DMS 273 treated with DMSO at 0.1 percent for 48 hours (cell line): ENCODE measurements at places on chromosomes 2 and 18.

DNA sequence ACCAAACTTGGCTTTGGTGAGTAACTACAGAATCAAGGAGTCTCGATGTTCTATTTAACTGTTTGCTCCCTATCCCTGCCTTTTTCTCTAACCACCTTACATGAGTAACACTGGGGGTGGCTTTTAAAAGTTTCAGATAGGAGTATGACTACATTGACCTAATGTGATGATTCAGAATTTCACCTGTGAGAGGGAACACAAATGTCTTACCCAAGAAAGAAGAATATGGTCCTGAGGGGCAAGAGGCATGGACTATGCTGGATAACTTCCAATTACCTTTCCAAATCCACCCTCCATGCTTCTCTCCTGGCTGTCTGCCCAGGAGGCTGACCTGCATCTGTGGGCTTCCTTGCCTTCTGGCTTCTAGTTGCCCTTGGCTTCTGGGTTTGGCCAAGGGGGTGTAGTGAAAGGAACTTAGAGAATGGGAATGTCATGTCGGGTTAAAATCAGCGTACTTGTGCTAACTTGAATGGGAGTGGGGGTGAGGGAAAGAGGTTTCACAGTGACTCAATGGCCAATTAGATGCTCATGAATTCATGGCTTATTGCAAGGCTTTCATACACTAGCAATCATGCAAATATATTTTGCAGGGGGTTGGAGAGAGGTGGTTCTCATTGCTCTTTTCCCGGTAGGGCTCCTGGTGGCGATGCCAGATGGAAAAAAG, 5.3 kb upstream of the IL36G start:
- no peak for DNase-seq

DNA sequence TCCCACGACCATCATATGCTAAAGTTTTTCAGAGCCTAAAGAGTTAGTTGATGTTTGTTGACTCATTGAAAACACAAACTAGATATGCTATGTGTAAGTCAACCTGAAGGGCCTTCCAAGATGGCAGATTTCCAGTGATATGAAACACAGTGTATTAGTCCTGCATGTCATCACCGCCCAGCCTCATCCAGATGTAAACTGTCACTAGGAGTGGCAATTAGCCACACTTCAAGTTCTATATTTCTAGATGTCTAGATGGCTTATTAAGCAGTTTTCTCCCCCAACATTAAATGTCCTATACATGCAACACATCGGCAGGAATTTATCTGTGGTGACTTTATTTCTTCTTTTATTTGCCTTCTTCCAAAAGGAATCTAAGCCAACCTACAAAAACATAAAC, 444.1 kb upstream of the SMIM21 start:
- no peak for DNase-seq

GRCh38 chr2:7881063-7881462, 800.8 kb upstream of the ID2 start:
- DNase-seq: no peak

DNA sequence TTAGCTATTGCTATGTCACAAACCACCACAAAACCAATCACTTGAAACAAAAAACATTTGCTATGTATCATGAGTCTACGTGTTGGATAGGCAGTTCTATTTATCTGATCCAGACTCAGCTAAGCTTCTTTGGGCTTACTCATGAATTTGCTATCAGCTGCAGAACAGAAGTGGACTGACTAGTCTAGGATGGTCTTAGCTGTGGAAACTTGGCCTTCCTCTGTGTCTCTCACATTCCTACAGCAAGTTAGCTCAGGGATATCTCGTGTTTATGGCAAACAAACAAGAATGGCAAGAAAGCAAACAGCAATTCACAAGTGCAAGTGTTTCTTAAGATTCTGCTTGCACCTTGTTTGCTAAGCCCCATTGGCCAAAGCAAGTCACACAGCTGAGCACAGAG, 288.0 kb upstream of the TNP1 start:
- DNase-seq: no peak

DNA sequence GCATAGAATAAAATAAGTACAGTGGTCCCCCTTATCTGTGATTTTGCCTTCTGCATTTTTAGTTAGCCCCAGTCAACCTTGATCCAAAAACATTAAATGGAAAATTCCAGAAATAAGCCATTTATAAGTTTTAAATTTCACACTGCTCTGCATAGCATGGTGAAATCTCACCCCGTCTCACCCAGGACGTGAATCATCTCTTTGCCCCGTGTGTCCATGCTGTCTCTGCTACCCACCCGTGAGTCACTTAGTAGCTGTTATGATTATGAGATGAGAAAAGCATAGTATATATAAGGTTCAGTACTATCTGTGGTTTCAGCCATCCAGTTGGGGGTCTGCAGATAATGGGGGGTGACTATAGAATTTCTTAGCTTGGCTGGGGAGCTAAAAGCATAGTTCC, 67.3 kb downstream of the RHBDD1 start:
- DNase-seq: no peak

- DNase-seq: peak; percentile 24
Measured at GRCh38 chr18:37962316-37962966, 396.8 kb upstream of the CELF4 start.

- DNase-seq: no peak
Measured at GRCh38 chr2:3396920-3397559, 17.5 kb downstream of the TRAPPC12 start.

DNA sequence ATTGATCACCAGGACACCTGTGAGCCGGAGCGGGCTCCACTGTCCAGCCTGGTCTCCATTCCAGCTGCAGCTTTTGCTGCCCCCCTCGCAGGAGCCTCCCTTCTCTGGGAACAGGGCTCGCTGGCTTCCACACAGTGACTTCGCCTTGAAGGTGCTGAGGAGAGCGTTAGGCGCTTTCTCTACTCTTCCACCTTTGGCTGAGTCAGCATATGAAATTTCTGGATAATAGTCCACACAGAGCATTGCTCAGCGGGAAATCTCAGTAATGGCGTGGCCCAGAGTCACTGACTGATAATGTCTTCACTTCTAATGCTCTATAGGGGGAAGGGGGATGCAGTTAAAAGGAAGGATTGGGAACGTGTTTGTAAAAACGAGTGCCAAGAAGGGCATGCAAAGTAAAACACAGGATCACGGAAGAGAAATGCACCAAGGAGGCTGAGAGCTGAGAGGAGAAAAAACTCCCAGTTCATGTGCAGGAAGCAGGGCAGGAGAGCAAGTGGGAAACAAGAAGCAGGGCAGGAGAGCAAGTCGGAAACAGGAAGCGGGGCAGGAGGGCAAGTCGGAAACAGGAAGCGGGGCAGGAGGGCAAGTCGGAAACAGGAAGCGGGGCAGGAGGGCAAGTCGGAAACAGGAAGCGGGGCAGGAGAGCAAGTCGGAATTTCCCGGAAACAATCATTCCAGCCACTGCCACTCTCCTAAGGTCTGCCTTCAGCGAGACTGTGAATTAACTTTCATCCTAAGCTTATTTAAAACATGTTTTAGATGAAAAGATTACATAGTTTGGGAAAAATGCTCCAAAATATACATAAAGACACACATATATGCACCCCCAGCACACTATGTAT, 77.7 kb downstream of the MYT1L start:
- no peak for DNase-seq
